NCI-H460 (cell line): ENCODE measurements at places on chromosomes 3 and 15. TPM values are rescaled to one million over a fixed set of nuclear protein-coding genes. Genes with fewer than 3 reads are reported as not detected.

Gene MOBP
- total RNA-seq = not detected in 2 replicates

Gene SLC12A1
- not detected in 2 replicates for total RNA-seq

Gene P2RY14
- not detected in 2 replicates for total RNA-seq

Gene DUOXA2
- total RNA-seq = not detected in 2 replicates

Gene RBPMS2
- 0.54 and 1.2 TPM in 2 replicates for total RNA-seq
